ENCODE measurements at places on chromosomes 11 and 22.

- no peak for DNase-seq
These were observed 112.0 kb upstream of the TTC12 start for GRCh38 chr11:113202431-113202830.

DNA sequence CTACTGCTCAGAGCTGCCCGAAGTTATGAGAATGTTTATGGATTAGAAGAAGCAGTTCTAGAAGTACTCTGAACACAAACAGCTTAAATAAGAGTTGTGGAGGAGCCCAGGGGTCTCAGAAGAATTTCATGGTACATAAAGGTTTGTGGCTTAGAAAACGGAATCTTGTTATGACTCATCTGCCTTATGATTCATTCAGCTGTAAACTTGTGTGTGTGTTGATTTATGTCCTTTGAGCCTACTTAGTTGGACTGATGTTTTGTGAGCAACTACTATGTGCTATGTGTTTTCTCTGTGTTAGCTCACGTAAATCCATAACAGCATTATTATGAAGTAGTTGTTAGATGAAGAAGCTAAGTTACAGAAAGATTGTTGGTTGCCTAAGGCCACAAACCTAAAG lies 203.7 kb downstream of the PGR start:
- no peak for DNase-seq

DNA sequence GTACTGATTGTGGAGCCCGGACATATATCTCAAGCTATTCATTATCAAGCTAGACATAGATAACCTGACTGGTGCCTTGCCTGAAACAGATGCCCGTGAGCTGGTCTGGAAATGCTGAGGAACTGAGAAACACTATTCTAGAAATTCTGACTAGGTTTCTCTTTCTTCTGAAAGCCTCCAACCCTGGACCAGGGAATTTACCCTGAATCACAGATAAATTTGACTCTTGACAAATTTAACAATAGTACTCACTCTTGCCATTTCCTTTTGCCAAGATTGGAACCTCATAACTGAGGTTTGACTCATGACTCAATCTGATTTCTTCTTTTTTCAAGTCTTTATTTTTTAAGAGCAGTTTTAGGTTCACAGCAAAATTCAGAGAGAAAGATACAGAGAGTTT lies 189.6 kb upstream of the SYN3 start:
- DNase-seq: no peak

DNA sequence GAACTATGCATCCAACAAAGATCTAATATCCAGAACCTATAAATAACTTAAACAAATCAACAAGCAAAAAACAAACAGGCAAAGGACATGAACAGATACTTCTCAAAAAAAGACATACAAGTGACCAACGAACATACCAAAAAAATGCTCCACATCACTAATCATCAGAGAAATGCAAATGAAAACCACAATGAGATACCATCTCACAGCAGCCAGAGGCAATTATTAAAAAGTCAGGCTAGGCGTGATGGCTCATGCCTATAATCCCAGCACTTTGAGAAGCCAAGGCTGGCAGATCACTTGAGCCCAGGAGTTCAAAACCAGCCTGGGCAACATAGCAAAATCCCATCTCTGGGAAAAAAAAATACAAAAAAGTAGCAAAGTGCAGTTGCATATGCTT lies 10.7 kb downstream of the SAA4 start:
- DNase-seq: no peak
